ENCODE measurements at places on chromosomes 7 and 10.
A peak's percentile ranks its signal among the peaks of the same experiment; 100 is the strongest.

GRCh38 chr10:48390933-48391845 is 84.7 kb downstream of the MAPK8 start:
- no peak for DNase-seq

GRCh38 chr10:79001082-79001885 is 67.5 kb upstream of the ZMIZ1 start:
- DNase-seq: no peak

GRCh38 chr7:72098807-72099580 is 313.1 kb downstream of the CALN1 start:
- no peak for DNase-seq

DNA sequence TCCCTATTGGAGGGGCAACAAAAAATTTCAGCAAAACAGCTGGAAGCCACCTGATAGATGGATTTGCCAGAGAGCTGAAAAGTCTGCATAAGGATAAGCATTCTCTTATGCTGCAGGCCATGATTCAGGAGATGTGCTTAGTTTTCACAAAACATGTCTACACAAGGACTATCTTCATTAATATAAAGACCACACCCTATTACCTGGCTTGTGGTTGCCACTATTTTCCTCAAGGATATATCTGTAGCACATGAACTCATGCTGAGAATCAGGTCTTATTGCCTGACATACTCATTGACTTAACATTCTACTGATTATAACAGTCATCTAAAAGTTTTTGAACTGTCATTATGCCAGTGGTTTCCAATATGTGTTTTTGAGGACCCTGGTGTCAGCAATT is 7.1 kb upstream of the COL17A1 start:
- no peak for DNase-seq

GRCh38 chr7:150479023-150479716 is 28.7 kb downstream of the GIMAP8 start:
- DNase-seq: no peak

- DNase-seq: peak; percentile 91
Measured at GRCh38 chr10:71812016-71812912, 38.8 kb downstream of the PSAP start.

DNA sequence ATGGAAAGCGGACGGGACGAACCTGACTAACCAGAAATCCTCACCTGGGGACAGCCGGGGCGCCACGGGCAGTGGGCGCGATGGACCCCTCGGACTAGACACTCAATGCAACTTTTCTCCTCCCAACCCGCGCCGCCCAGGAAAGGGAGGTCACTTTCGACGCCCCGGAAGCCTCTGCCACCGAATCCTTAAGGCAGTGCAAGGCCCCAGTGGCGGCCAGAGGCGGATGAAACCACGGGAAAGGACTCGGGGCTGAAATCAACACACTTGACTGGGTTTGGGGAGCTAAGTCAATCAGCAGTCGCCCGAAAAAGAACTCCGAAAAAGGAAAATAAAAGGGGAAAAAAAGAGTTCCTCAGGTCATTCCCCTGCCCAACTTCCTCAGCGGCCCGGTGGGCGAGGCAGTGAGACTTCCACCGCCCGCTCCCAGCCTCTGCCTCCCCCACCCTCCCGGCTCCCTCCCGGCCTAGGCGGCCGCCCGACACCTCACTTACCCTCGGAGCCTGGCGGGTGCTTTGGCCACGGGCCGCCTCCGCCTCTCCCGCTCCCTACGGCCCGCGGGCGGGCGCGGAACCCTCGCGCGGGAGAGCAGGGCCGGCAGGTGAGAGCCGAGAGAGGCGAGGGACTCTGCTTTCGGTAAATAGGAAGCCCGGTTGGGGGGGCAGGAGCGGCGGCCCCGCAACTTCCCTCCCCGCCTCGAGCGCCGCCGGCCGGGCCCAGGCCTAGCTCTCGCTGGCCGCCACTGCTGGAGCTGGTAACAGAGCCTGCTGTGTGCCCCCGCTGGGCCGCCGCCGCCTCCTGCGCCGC is 518 bp downstream of the WAPL start:
- no peak for DNase-seq

DNA sequence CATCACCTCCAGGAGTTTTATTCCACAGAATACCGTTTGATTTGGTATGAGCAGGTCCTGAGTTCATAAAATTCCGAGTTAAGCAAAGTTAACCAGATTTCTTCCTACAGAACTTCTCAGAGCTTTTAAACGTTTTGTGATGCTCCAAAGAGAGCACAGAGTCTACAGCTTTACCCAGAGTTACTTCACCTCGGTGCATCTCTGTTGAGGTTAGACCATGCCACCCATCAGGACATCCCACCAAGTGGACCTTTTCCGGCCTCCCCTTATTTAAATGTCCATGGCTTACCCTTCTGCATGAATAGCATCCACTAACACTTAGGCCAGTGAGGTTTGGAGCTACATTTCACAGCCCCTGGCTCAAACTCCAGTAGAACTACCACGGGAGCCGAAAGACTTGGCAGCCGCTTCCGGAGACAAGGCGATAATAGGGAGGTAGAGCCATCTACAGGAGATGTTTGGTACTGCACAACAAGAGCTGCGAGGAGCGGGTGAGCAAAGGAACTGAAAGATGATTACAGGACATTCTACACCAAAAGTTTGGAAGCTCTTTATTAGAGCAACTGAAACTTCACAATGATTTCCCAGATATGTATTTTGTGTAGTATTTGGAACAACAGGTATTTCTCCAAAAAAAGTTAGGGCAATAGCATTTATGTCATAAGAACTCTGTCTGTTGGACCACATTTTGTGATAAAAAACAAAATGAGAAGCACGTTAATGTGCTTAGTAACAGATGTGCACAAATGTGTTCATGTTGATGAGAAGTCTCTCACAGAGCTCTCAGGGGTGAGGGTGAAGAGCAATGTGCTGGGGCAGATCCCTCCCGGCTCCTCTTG is 174.7 kb downstream of the HERPUD2 start:
- DNase-seq: peak; percentile 31

DNA sequence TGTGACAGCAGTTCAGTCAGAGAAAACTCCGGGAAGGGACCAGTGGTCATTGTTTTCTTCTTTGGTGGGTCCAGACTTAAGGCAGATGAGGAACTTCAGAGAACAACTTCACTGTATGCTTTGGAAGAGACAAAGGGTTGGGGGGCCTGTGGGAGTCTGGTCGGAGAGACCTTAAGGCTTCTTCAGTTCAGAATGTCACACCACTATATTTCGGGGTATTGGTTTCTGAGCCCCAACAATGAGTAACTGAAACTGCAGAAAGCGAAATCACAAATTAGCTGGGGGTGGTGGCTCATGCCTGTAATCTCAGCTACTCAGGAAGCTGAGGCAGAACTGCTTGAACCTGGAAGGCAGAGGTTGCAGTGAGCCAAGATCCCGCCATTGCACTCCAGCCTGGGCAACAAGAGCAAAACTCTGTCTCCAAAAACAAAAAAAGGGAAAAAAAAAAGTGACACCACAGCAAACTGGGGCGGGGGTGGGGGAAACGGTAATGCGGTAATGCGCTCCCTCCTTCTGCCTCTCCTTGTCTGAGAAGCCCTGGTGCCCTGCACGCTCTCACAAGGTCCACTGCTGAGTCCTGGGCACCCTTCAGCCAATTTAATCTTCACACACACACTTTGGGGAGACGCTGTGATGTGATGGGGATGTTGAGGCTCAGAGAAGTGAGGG is 2.2 kb upstream of the ADIRF start:
- DNase-seq: no peak

GRCh38 chr7:101564778-101565211 is 64.3 kb downstream of the MYL10 start:
- DNase-seq: no peak

- no peak for DNase-seq
Measured at GRCh38 chr7:2527505-2528467, 8.2 kb downstream of the LFNG start.

DNA sequence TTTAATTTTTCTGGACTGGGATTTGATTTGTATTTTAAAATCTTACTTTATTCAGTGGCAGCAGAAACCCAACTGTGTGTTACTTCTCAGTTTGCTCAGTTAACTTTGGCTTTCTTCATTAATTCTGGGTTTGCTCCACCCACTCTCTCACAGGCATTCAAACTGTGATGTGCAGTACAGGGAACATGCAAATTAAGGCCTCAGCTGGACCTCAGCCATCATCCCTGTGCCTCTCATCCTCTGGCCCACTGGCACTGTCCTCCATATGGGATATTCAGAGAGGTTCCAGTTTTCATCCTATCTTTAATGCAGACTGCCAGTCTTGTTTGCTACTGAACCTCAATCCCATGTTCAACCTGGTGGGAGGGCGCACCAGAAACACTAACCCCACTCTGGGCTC is 743.4 kb upstream of the IGFBP3 start:
- no peak for DNase-seq

DNA sequence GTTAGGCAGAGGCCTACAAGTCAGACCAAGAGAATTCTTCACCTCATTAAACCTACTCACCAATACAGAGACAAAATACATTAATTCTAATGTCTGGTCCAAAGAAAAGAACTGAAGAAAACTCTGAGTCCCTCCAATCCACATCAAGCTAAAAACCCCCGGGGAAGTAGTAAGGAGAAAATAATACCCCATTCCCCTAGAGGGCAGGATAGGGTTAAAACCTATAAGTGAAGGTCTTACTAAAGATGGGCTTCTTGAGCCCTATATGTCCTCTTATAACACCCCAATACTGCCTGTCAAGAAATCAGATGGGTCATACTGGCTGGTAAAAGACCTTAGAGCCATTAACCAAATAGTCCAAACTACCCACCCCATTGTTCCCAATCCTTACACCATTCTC is 141.3 kb upstream of the TMEM106B start:
- no peak for DNase-seq

DNA sequence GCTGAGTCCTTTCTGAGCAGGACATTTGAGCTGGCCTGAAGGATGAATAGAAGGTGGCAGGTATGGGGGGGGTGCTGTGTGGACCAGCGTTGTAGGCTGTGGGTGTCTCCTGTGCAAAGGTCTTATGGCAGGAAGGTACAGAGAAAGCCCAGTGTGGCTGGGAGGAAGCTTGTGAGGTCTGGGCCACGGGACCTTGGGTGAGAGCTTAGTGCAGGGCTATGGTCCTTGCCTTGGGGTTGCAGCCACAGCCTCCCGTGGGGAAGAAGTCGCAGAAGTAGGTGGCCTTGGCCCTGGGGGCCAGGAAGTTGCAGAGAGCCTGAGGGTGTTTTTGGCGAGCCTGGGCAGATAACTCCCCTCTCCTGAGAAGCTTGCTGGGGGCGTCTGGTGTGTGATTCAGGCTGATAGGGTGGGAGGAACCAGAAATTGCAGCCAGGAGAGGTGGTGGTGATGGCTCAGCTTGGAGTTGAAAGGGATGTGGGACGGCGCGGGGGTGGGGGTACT is 172.0 kb upstream of the TNRC18 start:
- peak; percentile 73 for DNase-seq

- DNase-seq: no peak
Measured at GRCh38 chr7:12569673-12570072, 847 bp upstream of the SCIN start.

- DNase-seq: no peak
Measured at GRCh38 chr10:112914288-112914952, 35.6 kb upstream of the TCF7L2 start.

- no peak for DNase-seq
Measured at GRCh38 chr7:80472491-80473200, 39.2 kb downstream of the GNAT3 start.

DNA sequence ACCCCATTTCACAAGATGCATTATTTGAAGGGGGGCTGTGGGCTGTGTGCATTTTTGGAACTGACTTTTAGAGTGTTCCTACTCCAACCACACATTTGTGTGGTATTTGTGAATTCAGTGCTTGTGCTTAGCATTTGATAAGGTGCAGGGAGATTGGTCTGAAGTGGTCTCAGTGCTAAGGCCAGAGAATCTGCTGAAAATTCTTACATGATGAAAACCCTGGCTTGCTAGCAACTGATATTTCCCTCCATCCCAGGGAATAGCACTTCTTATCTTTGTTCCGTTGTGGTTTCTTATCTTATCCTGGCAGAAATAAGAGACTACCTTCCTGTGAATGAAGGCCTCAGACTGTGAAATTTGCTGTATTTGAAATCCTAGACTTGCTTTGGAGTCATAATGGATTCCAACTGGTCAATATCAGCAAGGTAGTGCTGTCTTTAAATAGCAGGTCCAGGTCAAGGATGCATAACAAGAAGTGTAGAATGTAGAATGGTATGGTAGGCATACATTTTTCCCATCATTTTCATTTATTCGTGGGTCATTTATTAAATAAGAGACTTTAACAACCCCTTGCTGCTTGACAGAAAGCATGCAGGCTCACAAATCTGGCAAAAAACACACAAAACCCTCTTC is 986.9 kb downstream of the REEP3 start:
- no peak for DNase-seq

DNA sequence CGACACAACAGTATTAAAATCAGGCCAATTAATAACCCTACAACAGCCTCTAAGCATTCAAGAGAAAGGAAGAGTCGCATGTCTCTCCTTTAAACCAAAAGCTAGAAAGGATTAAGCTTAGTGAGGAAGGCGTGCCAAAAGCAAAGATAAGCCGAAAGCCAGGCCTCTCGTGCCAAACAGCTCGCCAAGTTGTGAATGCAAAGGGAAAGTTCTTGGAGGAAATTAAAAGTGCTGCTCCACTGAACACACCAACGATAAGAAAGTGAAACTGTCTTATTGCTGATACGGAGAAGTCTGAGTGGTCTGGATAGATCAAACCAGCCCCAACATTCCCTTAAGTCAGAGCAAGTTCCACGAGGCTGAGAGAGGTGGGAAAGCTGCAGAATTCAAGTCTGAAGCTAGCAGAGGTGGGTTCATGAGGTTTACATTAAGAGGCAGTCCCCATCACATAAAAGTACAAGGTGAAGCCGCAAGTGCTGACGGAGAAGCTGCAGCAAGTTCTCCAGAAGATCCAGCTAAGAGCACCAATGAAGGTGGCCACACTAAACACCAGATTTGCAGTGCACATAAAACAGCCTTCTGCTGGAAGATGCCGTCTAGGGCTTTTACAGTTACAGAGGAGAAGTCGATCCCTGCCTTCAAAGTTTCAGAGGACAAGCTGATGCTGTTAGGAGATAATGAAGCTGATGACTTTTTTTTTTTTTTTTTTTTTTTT is 194.8 kb downstream of the MAD1L1 start:
- DNase-seq: no peak

GRCh38 chr10:77592946-77593636 is 44.5 kb downstream of the KCNMA1 start:
- peak; percentile 90 for DNase-seq

GRCh38 chr10:51907361-51907760 is 208.0 kb upstream of the CSTF2T start:
- no peak for DNase-seq

GRCh38 chr7:148172920-148173319 is 417.6 kb upstream of the C7orf33 start:
- DNase-seq: no peak

DNA sequence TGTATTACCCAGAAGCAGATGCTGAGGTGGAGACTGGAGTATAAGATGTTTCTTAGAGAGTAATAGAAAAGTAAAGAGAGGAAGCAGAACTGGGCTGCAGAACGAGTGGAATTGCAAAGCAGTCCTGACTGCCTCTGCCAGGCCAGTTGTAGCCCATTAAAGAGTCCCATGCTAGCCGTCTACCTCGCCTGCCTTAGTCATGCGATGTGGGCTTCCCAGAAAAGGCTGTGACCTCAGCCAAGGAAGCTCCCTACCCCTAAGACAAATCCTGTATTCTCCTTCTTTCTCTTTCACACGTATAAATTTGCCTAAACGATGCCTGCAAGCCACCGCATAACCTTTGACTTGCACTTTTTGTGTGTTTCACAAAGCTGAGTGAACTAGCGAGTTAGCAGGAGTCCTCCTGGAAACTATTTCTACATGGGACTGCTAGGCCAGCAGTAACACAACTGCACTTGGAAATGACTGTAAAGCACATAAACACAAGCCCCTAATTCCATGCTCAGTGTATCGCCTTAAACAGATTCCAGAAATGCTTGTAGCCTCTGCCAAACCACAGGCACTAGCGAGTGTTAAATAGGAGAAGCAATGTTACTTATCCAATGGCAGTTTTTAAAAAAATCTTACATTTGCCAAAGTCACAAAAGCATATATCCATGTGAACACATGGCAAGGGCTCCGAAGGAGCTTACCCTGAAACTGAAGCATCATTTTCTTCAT is 47.4 kb upstream of the GNAI1 start:
- DNase-seq: no peak
